ENCODE measurements at places on chromosomes 5 and 9.
A peak's percentile ranks its signal among the peaks of the same experiment; 100 is the strongest.

GRCh38 chr9:113776194-113776593, 99.9 kb upstream of the ZNF618 start:
- no peak for ATAC-seq
- no peaks in the 10 kb centered on the region for H3K4me1 ChIP-seq
- H3K4me3 ChIP-seq, result no peak overlapping the region
- no peaks in the 10 kb centered on the region for H3K36me3 ChIP-seq
- no peaks in the 10 kb centered on the region for H3K27me3 ChIP-seq
- no peak overlapping the region for H3K27ac ChIP-seq

- no peak for ATAC-seq
- H3K4me1 ChIP-seq, result peaks cover 7% of the 10 kb centered on the region
- H3K27ac ChIP-seq, result no peak overlapping the region
- no peaks in the 10 kb centered on the region for H3K27me3 ChIP-seq
- no peaks in the 10 kb centered on the region for H3K36me3 ChIP-seq
- H3K4me3 ChIP-seq, result no peak overlapping the region
These were observed 57.4 kb upstream of the ANKRD55 start for GRCh38 chr5:56290378-56291078.

DNA sequence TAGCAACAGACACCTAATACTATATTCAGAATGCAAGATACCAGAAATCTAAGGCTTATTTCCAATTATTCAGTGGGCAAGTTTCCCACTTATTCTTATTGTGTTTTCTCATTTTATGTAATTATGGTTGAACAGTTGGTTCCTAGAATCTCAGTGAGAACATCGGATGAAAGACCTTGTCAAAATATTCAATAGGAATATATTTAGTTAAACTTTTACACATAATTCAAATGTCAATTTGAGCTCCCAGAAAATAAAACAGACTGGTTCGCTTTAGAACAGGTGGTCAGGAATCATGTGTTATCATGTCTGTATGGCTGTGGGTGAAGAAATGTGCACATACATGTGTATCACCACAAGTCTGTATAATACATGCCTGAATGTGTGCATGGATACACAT, 447.8 kb downstream of the MED10 start:
- H3K27ac ChIP-seq, result no peak overlapping the region
- no peak overlapping the region for H3K4me3 ChIP-seq
- no peaks in the 10 kb centered on the region for H3K36me3 ChIP-seq

- H3K4me1 ChIP-seq, result peaks cover 12% of the 10 kb centered on the region
- no peak overlapping the region for H3K4me3 ChIP-seq
- H3K27ac ChIP-seq, result no peak overlapping the region
- no peak for ATAC-seq
- H3K27me3 ChIP-seq, result no peaks in the 10 kb centered on the region
- H3K36me3 ChIP-seq, result peaks cover 37% of the 10 kb centered on the region
These were observed 67.5 kb downstream of the RICTOR start for GRCh38 chr5:39006650-39007049.

DNA sequence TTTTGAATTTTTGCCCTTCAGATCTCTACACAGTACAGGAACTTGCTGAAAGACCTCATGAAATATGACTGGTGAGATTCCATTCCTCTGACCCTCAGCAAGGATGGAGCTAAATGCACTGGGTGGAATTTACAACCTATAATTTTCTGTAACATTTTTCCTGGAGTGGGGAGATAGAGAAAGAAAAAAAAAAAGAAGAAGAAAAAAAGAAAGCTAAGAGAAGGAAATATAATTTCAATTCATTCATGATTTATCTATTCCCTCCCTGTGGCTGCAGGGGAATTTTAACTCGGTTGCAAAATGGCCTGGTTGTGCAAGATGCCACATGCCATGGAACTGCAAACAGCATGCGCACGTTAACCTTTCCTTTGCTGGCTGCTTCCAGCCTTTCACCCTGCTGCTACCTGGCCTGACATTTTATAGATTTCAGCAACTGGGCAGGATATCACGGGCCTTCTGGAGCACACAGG, 155.4 kb downstream of the FSTL4 start:
- H3K36me3 ChIP-seq, result no peaks in the 10 kb centered on the region
- no peak overlapping the region for H3K4me3 ChIP-seq
- H3K27ac ChIP-seq, result no peak overlapping the region
- H3K27me3 ChIP-seq, result peaks cover 10% of the 10 kb centered on the region
- H3K4me1 ChIP-seq, result peaks cover 8% of the 10 kb centered on the region

- no peaks in the 10 kb centered on the region for H3K36me3 ChIP-seq
- no peak overlapping the region for H3K4me3 ChIP-seq
- no peak overlapping the region for H3K27ac ChIP-seq
- peak; percentile 34 for ATAC-seq
These were observed 16.2 kb upstream of the ERAP1 start for GRCh38 chr5:96823900-96824380.

GRCh38 chr5:50875002-50875344, 208.5 kb downstream of the PARP8 start:
- peaks cover 14% of the 10 kb centered on the region for H3K4me1 ChIP-seq
- ATAC-seq, result no peak
- H3K27me3 ChIP-seq, result peaks cover 4% of the 10 kb centered on the region
- H3K27ac ChIP-seq, result no peak overlapping the region

DNA sequence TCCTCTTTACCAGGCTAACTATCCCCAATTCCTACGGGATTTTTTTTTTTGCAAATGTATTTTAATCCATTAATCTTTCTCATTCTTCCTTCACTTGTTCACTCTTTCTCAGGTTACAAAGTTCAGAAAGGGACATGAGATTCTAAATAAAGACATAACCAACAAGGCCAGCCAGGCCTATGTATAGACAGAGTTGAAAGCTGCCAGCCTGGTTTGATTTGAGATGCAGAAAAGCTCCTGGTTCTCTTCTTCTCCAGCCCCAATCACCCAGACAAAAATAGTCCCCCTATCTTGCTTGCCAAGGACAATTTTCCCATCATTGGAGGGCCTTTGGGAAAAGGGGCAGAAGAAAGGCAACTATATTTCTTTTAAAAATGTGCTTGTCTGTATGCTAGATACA, 398.8 kb downstream of the NFIB start:
- no peaks in the 10 kb centered on the region for H3K36me3 ChIP-seq
- H3K27me3 ChIP-seq, result no peaks in the 10 kb centered on the region
- ATAC-seq, result no peak
- no peak overlapping the region for H3K4me3 ChIP-seq
- no peaks in the 10 kb centered on the region for H3K4me1 ChIP-seq
- no peak overlapping the region for H3K27ac ChIP-seq

DNA sequence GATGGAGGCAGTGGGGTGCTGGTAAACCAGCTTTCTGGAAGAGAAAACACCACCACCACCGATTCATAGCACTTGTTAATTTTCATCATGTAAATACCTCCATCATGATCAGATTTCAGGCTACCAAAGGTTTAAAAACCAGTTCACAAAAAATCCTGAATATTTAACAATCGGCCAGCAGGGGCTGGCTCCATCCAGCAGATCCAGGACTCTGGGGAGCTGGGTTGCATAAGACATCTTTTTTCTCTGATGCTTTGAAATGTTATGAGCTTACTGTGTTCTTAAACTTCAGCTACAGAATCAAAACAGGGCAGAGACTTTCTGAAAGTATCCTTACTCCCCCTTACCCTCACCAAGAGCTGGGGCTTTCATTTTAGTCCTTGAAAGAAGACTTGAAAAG, 14.6 kb upstream of the RNF183 start:
- H3K36me3 ChIP-seq, result no peaks in the 10 kb centered on the region
- no peak overlapping the region for H3K27ac ChIP-seq
- peaks cover 8% of the 10 kb centered on the region for H3K27me3 ChIP-seq
- ATAC-seq, result no peak
- H3K4me3 ChIP-seq, result no peak overlapping the region

- no peaks in the 10 kb centered on the region for H3K36me3 ChIP-seq
- no peak for ATAC-seq
- no peak overlapping the region for H3K4me3 ChIP-seq
- peaks cover under 1% of the 10 kb centered on the region for H3K27me3 ChIP-seq
- no peak overlapping the region for H3K27ac ChIP-seq
- no peaks in the 10 kb centered on the region for H3K4me1 ChIP-seq
These were observed 178.3 kb upstream of the FBXL17 start for GRCh38 chr5:108560166-108560565.

DNA sequence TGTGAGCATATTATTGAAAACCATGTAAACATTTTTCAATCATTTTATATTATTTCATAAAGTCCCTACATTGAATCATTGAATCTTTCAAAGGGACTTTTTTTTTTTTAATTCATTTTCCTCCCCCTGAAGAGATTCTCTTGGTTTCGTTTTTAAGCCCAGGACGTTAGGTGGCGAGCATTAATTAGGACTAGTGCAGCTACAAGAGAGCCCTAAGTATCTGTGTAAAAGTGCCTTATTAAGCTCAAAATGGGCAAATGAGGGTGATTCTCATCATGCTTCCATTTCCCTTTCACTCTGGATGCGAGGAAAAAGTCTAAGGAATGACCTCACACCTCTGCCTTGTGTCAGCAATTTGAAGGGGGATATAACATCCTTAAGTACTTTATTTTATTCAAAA, 517.9 kb upstream of the ITGA1 start:
- H3K27me3 ChIP-seq, result no peaks in the 10 kb centered on the region
- ATAC-seq, result no peak
- no peak overlapping the region for H3K27ac ChIP-seq
- no peak overlapping the region for H3K4me3 ChIP-seq

DNA sequence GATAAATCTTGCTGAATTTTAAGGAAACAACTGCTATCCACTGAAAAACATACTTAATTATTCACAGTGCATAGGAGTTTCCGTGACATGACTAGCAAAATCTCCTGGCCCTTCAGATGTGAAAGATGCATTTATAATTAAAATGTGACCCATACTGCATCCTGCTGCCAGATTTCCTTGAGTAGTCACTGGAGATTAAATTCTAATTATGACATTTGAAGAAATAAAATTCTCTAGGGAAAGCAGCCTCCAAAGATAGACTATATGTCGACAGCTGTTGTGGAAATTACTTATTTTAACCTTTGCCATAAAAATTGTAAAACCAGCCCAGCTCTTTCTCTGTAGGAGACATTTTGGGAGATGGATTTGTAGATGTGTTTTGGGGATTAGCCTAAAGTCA, 193.6 kb upstream of the SMC2 start:
- H3K4me1 ChIP-seq, result no peaks in the 10 kb centered on the region
- no peaks in the 10 kb centered on the region for H3K27me3 ChIP-seq
- no peak for ATAC-seq
- H3K36me3 ChIP-seq, result no peaks in the 10 kb centered on the region
- H3K4me3 ChIP-seq, result no peak overlapping the region
- H3K27ac ChIP-seq, result no peak overlapping the region

DNA sequence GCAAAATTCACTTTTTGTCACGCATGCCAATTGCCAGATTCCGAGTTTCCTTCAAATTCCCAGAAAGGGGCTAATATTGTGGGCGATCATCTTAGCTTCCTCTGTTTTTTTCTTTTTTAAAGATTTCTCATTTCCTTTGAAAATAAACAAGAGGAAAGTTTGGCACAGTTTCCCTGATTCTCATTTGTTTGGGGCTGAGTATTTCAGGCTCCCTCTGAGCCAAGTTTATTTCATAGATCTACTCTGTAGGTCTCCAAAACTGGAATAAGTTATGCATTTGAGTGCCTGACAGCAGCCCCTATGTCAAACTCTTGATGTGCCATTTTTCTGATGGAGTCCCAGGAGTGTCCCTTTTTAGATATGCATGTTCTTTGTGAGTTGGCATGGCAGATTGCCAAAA, 1297.2 kb upstream of the WWC1 start:
- no peaks in the 10 kb centered on the region for H3K36me3 ChIP-seq
- no peaks in the 10 kb centered on the region for H3K27me3 ChIP-seq
- H3K4me1 ChIP-seq, result no peaks in the 10 kb centered on the region
- ATAC-seq, result no peak

- H3K27me3 ChIP-seq, result no peaks in the 10 kb centered on the region
- H3K4me1 ChIP-seq, result no peaks in the 10 kb centered on the region
- ATAC-seq, result no peak
- no peaks in the 10 kb centered on the region for H3K36me3 ChIP-seq
- no peak overlapping the region for H3K4me3 ChIP-seq
- H3K27ac ChIP-seq, result no peak overlapping the region
These were observed 2329.5 kb downstream of the MAT2B start for GRCh38 chr5:165834891-165835290.

DNA sequence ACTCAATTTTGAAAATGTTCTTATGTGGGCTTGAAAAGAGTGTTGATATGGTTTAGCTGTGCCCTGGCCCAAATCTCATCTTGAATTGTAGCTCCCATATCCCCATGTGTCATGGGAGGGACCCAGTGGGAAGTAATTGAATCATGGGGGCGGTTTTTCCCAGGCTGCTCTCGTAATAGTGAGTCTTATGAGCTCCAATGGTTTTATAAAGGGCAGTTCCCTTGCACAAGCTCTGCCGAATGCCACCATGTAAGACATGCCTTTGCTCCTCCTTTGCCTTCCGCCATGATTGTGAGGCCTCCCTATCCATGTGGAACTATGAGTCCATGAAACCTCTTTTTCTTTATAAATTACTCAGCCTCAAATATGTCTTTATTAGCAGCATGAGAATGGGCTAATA, 71.0 kb downstream of the USP20 start:
- peaks cover 74% of the 10 kb centered on the region for H3K36me3 ChIP-seq
- H3K4me1 ChIP-seq, result peaks cover 55% of the 10 kb centered on the region
- H3K27me3 ChIP-seq, result no peaks in the 10 kb centered on the region
- no peak overlapping the region for H3K4me3 ChIP-seq

- no peak for ATAC-seq
- peaks cover 10% of the 10 kb centered on the region for H3K4me1 ChIP-seq
- H3K27me3 ChIP-seq, result no peaks in the 10 kb centered on the region
- H3K36me3 ChIP-seq, result peaks cover 75% of the 10 kb centered on the region
- H3K4me3 ChIP-seq, result no peak overlapping the region
These were observed 43.0 kb downstream of the SFXN1 start for GRCh38 chr5:175521313-175521833.

GRCh38 chr9:109923471-109923760, 143.4 kb downstream of the PALM2AKAP2 start:
- ATAC-seq, result no peak
- peaks cover 8% of the 10 kb centered on the region for H3K36me3 ChIP-seq
- H3K27ac ChIP-seq, result peak overlapping the region; percentile 77
- H3K27me3 ChIP-seq, result no peaks in the 10 kb centered on the region
- H3K4me3 ChIP-seq, result no peak overlapping the region

GRCh38 chr5:135126688-135127438, 92.8 kb upstream of the PITX1 start:
- peaks cover 6% of the 10 kb centered on the region for H3K4me1 ChIP-seq
- H3K36me3 ChIP-seq, result no peaks in the 10 kb centered on the region
- ATAC-seq, result no peak
- no peak overlapping the region for H3K4me3 ChIP-seq

- H3K36me3 ChIP-seq, result no peaks in the 10 kb centered on the region
- no peaks in the 10 kb centered on the region for H3K27me3 ChIP-seq
- H3K27ac ChIP-seq, result no peak overlapping the region
These were observed 60.1 kb downstream of the PDE4D start for GRCh38 chr5:59833448-59833847.

DNA sequence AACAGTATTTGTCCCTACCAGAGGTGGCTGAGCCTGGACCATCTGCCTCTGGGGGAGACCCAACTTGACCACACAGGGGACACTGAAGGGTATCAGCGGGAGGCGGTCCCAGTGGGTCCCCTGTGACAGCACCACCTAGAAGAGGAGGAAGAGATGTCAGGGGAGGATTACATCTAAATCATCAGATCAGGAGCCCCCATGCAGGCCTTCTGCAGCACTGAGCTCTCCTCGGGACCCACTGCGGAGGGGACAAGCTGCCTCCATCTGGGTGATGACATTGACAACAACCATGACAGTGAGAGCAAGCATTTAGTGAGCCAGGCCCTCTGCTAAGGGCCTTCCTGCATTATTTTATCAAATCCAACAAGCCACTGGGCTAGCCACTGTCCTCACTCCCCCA, 12.3 kb downstream of the ORM2 start:
- peak overlapping the region; percentile 71 for H3K27ac ChIP-seq
- no peak overlapping the region for H3K4me3 ChIP-seq
- H3K4me1 ChIP-seq, result peaks cover 47% of the 10 kb centered on the region
- peaks cover 85% of the 10 kb centered on the region for H3K36me3 ChIP-seq

- H3K36me3 ChIP-seq, result no peaks in the 10 kb centered on the region
- ATAC-seq, result no peak
- no peak overlapping the region for H3K4me3 ChIP-seq
- no peaks in the 10 kb centered on the region for H3K27me3 ChIP-seq
- H3K4me1 ChIP-seq, result peaks cover 9% of the 10 kb centered on the region
These were observed 299.4 kb upstream of the RASA1 start for GRCh38 chr5:86968301-86968753.
